ENCODE measurements at places on chromosomes 16 and 17. TPM values are rescaled to one million over a fixed set of nuclear protein-coding genes. Genes with fewer than 3 reads are reported as not detected.

DNA sequence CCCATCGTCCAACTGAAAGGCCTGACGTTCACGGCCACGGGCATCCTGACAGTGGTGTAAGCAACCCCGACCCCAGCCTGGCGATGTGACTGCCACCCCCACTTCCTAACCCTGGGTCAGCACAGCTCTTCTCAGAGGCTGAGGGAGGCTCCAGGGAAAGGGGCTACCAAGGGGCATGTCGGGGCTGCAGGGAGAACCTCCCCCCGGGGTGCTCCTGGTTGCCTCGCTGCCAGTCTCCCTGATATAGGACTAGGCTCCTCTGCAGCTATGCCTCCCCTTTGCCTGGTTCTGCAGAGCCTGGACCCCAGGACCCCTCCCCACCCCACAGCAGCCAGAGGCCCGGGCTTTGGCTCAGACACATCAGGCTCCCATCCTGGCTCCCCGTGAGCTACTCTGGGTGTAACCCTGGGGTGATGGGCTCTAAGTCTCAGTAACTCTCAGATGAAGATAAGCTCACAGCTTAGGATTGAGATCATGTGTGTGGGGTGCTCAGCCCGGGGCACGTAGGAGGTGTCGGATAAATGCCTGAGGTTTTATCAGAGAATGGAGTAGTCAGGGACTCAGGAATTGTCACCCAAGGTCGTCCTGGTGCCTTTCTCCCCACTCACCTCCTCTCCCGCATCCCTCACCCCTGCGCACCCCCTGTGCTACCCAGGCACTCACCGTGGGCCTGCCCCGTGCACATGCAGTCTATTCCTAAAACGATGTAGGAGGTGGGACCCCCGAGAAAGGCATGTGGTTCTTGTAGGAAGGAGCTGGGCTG is 10.6 kb downstream of the ITGAD start:
- DNase-seq, result no peak
- no peaks in the 10 kb centered on the region for H3K36me3 ChIP-seq
- peaks cover 7% of the 10 kb centered on the region for H3K27me3 ChIP-seq
- no peak overlapping the region for H3K4me3 ChIP-seq
- H3K27ac ChIP-seq, result no peak overlapping the region
- no peaks in the 10 kb centered on the region for H3K4me1 ChIP-seq

DNA sequence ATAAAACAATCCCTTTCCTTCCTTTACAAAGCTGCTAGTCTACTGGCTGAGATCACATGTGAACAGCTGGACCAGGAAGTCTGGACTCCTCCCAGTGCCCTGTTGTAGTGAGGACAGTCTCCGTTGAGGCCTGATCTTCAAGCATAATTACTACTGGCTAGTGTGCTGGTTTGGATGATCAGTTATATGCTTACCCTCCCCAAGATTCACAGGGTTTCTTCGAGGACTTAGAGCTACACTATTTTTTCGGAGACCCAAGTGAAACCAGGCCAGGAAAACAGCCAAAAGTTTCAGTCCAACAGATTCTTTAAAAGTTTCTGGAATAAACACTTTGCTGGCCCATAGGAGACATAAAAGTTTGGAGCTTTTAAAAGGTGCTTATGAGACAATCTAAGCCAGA is 194.9 kb upstream of the CDH11 start:
- H3K27me3 ChIP-seq, result peaks cover 3% of the 10 kb centered on the region
- H3K4me1 ChIP-seq, result peaks cover 6% of the 10 kb centered on the region
- no peak for DNase-seq
- no peak overlapping the region for H3K27ac ChIP-seq
- no peak overlapping the region for H3K4me3 ChIP-seq

DNA sequence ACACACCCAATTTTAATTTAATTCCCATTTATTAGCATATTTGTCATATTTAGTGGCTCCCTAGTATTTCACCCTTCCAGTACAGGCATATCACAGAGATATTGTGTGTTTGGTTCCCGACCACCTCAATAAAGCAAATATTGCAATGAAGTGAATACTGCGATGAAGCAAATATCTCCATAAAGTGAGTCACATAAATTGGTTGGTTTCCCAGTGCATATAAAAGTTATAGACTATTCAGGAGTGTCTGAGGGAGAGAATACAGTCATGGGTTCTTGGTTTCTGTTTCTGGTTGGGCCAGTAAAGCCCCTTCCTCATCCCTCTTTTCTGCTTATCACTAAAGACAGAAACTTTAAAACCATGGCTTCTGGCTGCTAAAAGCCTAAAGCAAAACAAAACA is 295.4 kb upstream of the AXIN2 start:
- no peaks in the 10 kb centered on the region for H3K27me3 ChIP-seq
- no peak overlapping the region for H3K27ac ChIP-seq
- H3K36me3 ChIP-seq, result peaks cover 3% of the 10 kb centered on the region
- no peak for DNase-seq

GRCh38 chr17:45573924-45574770 is 83.6 kb upstream of the PLEKHM1 start:
- H3K4me3 ChIP-seq, result no peak overlapping the region
- no peak overlapping the region for H3K27ac ChIP-seq
- H3K27me3 ChIP-seq, result no peaks in the 10 kb centered on the region

GRCh38 chr16:67677712-67678111 is 11.1 kb downstream of the C16orf86 start:
- H3K36me3 ChIP-seq, result no peaks in the 10 kb centered on the region
- H3K4me3 ChIP-seq, result no peak overlapping the region
- peaks cover 15% of the 10 kb centered on the region for H3K4me1 ChIP-seq
- H3K27me3 ChIP-seq, result no peaks in the 10 kb centered on the region
- no peak overlapping the region for H3K27ac ChIP-seq

DNA sequence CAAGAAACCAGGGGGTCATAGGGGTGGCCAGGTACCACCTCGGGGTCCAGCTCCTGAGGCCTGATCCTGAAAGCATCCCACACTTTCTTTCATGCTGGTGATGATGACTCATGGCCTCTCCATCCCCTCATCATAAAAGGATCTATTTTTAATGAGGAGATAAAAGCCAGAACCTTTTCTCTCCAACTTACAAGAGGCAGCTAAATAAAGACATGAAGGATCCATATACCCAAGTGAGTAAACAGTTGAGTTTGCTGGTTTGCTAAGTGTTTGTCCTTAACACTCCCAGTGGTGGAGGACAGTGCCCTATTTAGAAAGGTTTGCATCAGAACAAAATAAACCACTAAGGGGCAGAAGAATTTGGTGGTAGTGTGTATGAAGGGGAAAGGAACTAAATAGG is 383.8 kb downstream of the GRIN2A start:
- H3K4me3 ChIP-seq, result no peak overlapping the region
- H3K27ac ChIP-seq, result no peak overlapping the region
- no peak for DNase-seq
- peaks cover 4% of the 10 kb centered on the region for H3K27me3 ChIP-seq
- peaks cover 5% of the 10 kb centered on the region for H3K4me1 ChIP-seq

GRCh38 chr16:1425616-1426370 is 5.1 kb upstream of the PERCC1 start:
- no peaks in the 10 kb centered on the region for H3K4me1 ChIP-seq
- H3K27ac ChIP-seq, result no peak overlapping the region
- H3K36me3 ChIP-seq, result no peaks in the 10 kb centered on the region

DNA sequence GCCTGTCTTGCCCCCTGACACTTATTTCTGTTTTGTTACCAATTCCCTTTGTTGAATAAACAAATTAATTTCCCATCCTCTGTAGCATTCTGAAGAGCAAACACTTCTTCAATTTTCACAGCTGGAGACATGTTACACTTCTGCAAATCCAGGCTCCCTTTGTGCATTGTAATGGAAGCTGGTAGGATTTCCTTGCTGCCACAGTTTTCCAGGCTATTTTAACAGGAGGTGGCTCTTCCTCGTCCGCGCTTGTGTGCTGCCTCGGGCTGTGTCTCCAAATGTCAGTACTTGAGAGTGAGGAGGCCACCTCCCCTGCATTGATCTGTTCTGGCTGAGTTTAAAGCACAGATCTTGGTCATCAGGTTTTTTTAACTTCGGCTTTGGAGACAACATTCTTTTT is 40.0 kb downstream of the SOST start:
- no peaks in the 10 kb centered on the region for H3K36me3 ChIP-seq
- peak overlapping the region; percentile 43 for H3K27ac ChIP-seq
- no peak for DNase-seq
- peaks cover 8% of the 10 kb centered on the region for H3K27me3 ChIP-seq

DNA sequence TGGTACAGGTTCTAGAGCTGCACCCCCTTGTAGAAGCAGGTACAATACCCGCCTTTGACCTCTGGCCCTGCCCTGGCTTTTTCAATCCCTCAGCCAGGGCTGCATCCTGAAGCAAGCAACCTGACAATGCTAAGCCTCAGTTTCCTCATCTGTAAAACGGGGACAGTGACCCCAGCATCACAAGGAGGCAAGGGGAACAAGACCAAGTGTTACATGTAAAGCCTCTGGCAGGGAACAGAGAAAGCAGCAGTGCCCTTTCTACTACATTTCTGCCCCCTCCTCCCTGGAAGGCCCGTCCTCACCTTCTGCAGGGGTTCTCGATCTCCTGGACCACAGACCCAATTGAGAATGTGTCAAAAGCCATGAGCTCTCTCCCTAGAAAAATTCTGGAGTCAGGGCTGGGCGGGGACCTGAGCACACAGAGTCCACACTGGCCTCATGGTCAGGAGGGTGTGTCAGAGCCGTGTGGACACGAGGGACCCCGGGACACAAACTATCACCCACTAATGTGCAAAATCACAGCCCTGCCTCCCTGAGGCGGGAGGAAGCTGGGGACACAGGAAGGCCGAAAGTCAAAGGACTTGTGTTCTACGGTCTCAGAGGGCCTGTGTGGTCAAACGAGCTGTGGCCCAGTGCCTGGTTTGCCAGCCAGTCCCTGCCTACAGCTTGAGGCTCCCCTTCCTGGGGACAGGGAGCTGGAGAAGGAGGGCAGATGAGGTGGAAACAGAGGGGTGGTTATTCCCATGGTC is 27.5 kb downstream of the LRRC75A start:
- H3K36me3 ChIP-seq, result no peaks in the 10 kb centered on the region
- no peak for DNase-seq
- no peak overlapping the region for H3K27ac ChIP-seq
- H3K27me3 ChIP-seq, result peaks cover 11% of the 10 kb centered on the region

GRCh38 chr17:57875290-57876022 is 25.6 kb upstream of the MRPS23 start:
- H3K27me3 ChIP-seq, result peaks cover 7% of the 10 kb centered on the region
- H3K36me3 ChIP-seq, result no peaks in the 10 kb centered on the region
- H3K27ac ChIP-seq, result peak overlapping the region; percentile 61
- H3K4me1 ChIP-seq, result peaks cover 41% of the 10 kb centered on the region
- peak overlapping the region; percentile 11 for H3K4me3 ChIP-seq
- peak; percentile 79 for DNase-seq

The SHISA9 gene
- total RNA-seq, result 0.49 TPM

The CETP gene
- total RNA-seq, result 7.8 TPM

The NPIPB6 gene
- total RNA-seq, result 1.5 TPM
